CD4-positive, CD25-positive, alpha-beta regulatory T cell (primary cell): ENCODE measurements at places on chromosomes 12 and 14. TPM values are rescaled to one million over a fixed set of nuclear protein-coding genes. Genes with fewer than 3 reads are reported as not detected.

The ATF7IP gene
- total RNA-seq = 175 TPM

The SPIC gene
- total RNA-seq = not detected

The CCDC38 gene
- not detected for total RNA-seq

The TMTC1 gene
- total RNA-seq = not detected

The KIF21A gene
- 10.7 TPM for total RNA-seq

The ZDHHC22 gene
- not detected for total RNA-seq

The IL26 gene
- total RNA-seq = not detected

The ERH gene
- 117 TPM for total RNA-seq

DNA sequence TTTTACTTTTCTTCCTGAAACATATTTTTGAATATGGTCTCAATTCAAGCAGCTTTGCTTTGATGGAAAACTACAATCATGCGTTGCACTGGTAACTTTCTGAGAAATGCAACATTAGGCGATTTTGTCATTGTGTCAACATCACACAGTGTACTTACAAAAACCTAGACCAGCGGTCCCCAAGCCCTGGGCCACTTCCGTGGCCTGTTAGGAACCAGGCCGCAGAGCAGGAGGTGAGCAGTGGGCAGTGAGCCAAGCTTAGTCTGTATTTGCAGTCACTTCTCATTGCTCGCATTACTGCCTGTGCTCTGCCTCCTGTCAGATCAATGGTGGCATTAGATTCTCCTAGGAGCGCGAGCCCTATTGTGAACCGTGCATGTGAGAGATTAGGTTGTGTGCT lies 163.7 kb upstream of the NOVA1 start:
- no peak overlapping the region for H3K4me3 ChIP-seq
- DNase-seq = no peak
- H3K4me1 ChIP-seq = no peaks in the 10 kb centered on the region
- H3K27me3 ChIP-seq = no peaks in the 10 kb centered on the region

- no peaks in the 10 kb centered on the region for H3K36me3 ChIP-seq
- no peak for DNase-seq
- no peaks in the 10 kb centered on the region for H3K4me1 ChIP-seq
- no peak overlapping the region for H3K27ac ChIP-seq
Measured at GRCh38 chr14:24817212-24818057, 183.4 kb upstream of the GZMB start.

DNA sequence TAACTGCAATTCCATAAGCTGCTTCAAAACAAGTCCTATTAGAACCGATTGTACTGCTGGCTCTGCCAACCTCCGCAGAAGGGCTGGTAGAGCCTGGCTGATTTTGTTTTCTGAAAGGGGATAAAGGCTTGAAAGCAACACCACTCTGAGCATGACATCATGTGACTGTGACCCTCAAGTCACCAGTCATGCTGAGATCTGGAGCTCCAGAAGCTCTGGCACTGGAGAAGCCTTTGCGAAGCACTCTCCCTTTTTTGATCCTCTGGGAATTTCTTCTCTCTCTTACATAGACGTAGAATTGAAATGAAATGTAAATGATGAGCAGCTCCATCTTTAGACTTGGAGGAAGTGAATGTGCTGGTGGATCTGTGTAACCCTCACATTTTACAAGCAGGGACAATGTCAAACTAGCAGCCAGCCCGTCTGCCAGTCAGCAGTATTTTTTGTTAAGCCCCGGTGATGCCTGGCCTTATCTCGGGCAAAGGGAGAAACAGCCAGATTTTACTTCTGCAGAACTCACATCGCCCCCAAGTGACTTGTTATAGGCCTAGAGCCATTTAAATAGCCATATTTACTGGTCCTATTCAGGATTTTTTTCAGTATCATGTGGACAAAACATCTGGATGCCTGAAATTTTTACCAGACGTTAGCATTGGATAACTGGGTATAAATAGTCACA lies 112.1 kb upstream of the NPAS3 start:
- H3K36me3 ChIP-seq = no peaks in the 10 kb centered on the region
- H3K4me3 ChIP-seq = no peak overlapping the region
- H3K4me1 ChIP-seq = no peaks in the 10 kb centered on the region
- DNase-seq = no peak
- H3K27ac ChIP-seq = no peak overlapping the region

DNA sequence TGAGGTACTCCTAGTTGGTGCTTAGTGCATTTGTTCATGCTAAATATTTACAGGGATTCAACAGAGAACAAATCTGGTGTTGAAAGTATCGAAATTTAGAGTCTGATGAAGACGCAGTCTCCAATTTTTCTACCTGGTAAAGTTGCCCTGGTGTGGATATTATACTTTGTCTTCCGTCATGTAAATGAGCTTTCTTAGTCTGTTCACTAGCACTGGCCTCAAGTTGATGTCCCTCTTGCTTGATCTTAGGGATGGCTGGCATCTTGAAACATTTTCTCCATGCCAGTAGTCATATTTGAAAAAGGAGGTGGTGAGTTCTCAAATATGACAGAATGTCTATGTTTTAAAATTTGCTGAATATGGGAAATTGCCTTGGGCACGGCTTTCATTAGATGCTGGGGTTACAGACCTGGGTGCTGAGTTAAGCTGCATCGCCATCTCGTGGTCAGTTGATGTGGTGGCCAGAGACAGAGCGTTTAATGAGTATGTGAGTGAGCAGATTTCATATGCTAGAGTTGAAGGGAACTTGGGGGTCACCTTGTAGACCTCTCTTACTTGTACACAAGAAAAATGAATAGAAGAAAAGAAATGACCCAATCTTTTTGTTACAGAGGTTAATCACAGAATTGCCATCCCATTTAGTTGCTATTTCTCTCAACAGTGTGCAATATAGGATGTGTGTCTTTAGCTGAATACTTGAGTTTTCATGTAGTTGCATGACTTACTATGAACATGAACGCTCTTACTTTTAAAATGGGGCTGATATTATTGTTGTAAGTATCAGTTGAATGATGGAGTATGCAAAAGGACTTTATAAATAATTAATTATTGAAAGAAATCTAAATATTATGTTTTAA lies 172.8 kb upstream of the DCN start:
- H3K27me3 ChIP-seq = peaks cover 5% of the 10 kb centered on the region
- peak; percentile 32 for DNase-seq
- no peak overlapping the region for H3K27ac ChIP-seq
- H3K36me3 ChIP-seq = no peaks in the 10 kb centered on the region
- H3K4me3 ChIP-seq = no peak overlapping the region

GRCh38 chr14:100165831-100166440 lies 6.5 kb upstream of the DEGS2 start:
- no peaks in the 10 kb centered on the region for H3K27me3 ChIP-seq
- no peak overlapping the region for H3K4me3 ChIP-seq
- H3K27ac ChIP-seq = no peak overlapping the region
- H3K36me3 ChIP-seq = no peaks in the 10 kb centered on the region
- H3K4me1 ChIP-seq = peaks cover 9% of the 10 kb centered on the region
